AG09319 (cell line): ENCODE measurements at places on chromosomes 7 and 10.

- DNase-seq: no peak
Measured at GRCh38 chr7:31335884-31336201, 4.7 kb downstream of the NEUROD6 start.

DNA sequence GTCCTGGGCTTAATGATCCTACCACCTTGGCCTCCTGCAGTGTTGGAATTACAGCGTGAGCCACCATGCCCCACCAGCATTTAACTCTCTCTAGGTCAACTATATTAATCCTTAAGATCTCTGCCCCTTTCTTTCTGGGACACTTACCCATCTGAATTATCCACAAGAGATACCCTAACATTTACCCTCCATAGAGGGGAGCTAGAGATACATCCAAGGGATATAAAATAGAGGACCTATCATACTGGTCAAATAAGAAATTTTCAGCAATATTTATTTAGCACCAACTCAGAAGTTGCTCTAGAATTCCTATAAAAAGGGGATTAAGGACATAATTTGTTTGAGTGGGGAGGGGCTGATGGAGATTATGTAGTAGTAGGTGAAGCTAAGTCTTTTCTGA lies 96.5 kb downstream of the OTUD1 start:
- no peak for DNase-seq

DNA sequence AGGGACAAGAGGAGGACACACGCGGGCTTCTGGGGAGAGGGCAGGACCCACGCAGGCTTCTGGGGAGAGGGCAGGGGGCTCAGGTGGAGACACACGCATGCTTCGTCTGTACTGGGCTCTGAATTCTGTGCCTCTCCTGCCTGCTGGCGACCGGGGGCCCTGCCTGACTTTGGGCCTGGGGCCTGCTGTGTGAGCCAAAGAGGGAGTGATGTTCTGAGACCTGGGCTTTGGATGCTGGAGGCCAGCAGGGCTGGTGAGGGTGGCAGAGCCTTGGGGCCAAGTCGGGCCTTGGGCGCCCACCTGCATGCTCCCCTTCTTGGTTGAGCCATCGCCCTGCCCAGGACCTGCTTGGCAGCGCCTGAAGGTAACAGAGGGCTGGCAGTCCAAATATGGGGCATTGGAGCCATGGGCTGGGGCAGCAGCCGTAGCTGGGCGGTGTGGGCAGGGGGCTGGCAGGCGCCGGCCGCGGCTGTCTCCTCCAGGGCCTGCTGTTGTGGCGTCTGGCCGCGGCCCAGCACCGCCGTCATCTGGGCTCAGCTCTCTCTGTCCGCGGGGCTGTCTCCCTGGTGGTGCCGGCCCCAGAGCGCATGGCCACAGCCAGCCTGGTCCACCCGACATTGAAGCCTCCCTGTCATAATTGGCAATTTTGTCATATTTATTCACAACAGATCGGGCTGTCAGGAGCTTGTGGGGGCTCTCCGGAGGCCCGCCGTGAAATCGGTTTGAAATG lies 78.9 kb downstream of the UNCX start:
- DNase-seq: no peak

DNA sequence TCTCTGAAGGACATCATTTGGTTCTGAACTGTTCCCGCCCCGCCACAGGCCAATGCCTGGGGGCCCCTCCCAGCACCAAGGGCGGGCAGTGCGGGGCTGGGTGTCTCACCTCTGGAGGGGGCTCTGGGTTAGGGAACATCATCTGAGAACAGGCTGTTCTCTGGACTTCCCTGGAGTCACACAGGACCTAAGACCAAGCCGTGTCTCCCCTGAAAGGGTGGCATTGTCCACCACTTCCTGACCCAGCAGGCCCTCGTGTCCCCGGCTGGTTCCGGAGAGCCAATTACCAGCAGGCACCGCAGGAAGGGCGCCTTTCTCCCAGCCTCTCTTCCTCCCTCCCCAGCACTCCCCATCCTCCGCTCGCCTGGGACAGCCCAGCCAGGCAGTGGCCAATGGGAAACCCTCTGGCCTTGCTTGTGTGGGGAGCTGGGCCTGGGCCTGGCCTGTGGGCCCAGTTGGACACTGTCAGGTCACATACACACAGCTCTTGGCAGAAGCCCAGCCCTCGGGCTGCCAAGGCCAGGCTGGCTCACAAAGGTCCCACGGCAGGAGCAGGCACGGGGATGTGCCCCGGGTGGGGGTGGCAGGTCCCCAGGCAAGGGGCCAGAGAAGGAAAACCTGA lies 119.5 kb downstream of the SPDYE5 start:
- no peak for DNase-seq

GRCh38 chr10:74207691-74208480 lies 56.9 kb downstream of the ADK start:
- DNase-seq: no peak

DNA sequence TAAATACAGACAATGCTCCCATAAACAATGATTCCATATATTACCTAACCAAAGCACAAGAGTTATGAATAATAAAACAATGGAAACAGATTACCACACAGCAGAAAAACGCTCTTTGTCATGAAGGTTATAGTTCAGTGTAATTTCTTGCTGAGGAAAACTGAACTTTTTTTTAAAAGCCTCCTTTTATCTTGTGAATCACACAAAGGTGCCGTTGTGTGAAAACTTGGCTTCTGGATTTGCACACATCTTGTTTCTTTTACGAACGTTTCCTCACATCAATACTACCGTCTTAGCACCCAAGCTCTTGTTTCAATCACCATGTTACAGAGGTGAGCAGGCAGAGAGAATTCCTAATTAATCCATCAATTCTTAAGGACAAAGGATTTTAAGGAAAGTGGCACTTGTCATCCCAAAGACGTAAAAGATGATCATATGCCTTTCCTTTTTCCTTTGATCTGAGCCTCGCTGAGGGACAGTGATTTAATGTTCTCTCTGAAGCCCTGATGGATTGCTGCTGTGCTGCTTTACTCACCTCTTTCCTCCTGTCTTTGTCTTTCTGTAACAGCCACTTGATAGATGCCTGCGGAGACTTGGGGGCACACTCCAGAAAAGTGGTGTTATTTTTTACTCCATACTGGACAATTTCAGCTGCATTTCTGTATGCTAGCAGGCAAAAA lies 110.1 kb downstream of the CD36 start:
- DNase-seq: no peak

GRCh38 chr10:60280475-60280874 lies 109.2 kb downstream of the ANK3 start:
- DNase-seq: no peak

DNA sequence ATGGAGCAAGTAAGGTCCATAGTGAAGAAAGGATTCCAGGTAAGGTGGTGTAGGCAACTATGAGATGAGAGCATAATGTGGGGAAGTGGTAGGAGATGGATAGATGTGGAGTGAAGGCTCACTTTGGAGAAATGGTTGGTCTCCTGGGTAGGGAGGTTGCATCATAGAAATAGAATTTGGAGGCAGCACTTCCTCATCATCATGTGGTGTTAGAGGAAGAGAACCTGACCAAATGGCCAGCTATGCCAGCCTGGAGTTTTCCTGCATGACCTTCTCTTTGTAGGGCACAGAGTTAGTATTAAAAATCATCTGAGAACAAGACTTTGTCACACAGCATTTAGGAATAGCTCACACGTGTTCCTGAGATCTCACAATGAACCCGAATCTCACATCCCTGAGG lies 126.7 kb upstream of the CXCL12 start:
- DNase-seq: no peak

GRCh38 chr10:31028081-31028480 lies 3.6 kb downstream of the ZNF438 start:
- no peak for DNase-seq

- no peak for DNase-seq
Measured at GRCh38 chr7:79454361-79454960, 994 bp upstream of the MAGI2 start.

DNA sequence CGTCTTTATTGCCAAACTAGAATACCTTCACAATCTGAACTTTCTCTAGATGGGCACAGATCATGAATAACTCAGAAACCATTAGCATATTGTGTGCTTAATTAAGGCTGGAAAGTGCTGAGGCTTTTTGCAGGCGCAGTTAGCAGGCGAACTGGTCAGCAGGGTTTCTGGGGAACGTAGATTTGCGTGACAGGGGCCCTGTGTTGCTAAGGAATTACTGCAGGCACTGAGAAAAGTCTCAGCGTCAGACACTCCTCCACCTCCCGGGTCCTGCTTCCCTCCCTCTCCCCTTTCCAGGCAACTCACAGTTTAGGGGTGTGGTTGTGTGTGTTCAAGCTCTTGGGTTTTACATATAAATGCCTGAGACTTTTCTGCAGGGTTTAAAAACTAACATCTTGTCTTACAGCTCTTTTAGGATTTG lies 2.2 kb downstream of the MAP3K8 start:
- DNase-seq: peak; percentile 73

- DNase-seq: no peak
Measured at GRCh38 chr10:92834986-92835385, 13.3 kb upstream of the EXOC6 start.

GRCh38 chr10:92688927-92689662 lies 660 bp upstream of the HHEX start:
- DNase-seq: no peak

- DNase-seq: no peak
Measured at GRCh38 chr7:138097064-138097741, 20.9 kb downstream of the AKR1D1 start.

DNA sequence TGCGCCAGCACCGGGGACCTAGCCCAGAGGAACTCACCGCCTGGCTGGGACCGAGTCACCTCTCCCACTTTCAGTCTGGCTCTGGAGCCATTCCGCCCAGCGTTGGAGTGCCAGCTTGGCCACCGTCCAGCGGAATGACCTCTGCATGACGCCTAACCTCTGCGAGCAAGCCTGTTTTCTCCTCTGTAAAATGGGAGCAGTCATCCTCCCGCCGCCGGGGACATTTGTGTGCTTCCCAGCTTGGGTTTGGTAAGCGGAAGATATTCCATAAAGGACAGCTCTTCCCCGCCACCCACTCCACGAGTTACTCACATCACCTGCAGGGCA lies 1.3 kb upstream of the ZCCHC24 start:
- DNase-seq: no peak

- DNase-seq: no peak
Measured at GRCh38 chr10:26269754-26270153, 53.2 kb downstream of the GAD2 start.

GRCh38 chr10:28938745-28939144 lies 261.4 kb downstream of the BAMBI start:
- no peak for DNase-seq

GRCh38 chr7:98733036-98733435 lies 116.0 kb downstream of the NPTX2 start:
- DNase-seq: no peak

- no peak for DNase-seq
Measured at GRCh38 chr7:152871005-152871677, 111.6 kb downstream of the ACTR3B start.

- no peak for DNase-seq
Measured at GRCh38 chr10:3400348-3400747, 227.8 kb upstream of the PITRM1 start.

DNA sequence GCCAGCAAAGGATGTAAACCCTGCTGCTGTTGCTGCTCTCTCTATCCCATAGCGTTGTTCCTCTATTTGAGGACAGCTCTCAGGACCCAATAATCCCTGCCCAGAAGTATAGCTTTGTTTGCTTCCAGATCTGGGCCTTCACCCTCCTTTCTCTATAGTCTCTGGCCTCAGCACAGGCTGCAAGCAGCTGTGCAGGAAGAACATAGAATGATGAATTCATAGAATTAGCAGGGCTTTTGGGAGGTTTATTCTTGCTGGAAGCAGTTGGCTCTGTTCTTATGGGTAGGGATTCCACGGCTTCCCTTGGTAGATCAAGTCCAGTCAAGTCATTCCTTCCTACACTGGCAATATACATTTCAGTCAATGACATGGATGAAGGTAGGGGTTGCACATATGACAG lies 354.7 kb downstream of the HPSE2 start:
- no peak for DNase-seq

DNA sequence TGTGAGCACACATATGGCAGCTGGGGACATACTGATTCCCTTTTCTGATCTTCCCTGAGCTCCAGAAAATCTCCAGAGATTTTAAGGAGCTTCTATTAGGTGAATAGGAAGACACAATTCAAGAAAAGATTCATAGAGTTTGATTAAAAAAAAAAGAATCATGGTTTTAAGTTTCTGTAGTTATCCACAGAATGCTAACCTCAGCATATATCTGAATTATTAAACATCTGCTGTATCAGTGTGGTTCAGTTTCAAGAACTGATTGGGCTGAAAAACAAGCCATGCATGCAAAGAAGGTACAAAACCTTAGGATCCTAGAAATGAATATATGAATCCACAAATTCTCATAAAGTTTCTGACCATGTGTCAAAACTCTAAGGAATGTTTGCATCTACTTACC lies 94.1 kb upstream of the ZNF438 start:
- no peak for DNase-seq
